ENCODE measurements at places on chromosomes 16 and 17. TPM values are rescaled to one million over a fixed set of nuclear protein-coding genes. Genes with fewer than 3 reads are reported as not detected.

Gene NMT1
- total RNA-seq, result 173 TPM

- no peak for DNase-seq
These were observed 226.2 kb downstream of the CCDC182 start for GRCh38 chr17:57518587-57519581.

GRCh38 chr17:14320734-14321475 is 20.0 kb downstream of the HS3ST3B1 start:
- no peak for DNase-seq

- no peak for DNase-seq
These were observed 15.9 kb downstream of the TNRC6A start for GRCh38 chr16:24745391-24745790.

DNA sequence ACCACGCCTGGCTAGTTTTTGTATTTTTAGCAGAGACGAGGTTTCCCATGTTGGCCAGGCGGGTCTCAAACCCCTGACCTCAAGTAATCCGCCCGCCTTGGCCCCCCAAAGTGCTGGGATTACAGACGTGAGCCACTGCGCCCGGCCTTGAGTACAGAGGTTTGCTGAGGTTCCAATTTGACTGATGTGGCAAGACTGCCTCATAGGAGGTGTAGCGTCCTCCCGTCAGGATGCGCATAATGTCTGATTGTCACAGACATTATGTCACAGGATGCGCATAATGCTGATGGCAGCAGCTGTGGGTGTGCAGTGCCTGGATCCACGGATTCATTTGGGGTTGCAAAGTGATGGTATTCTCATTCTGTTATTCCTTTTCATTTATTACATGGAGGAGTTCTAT is 45.2 kb downstream of the HAPSTR1 start:
- DNase-seq, result no peak

GRCh38 chr17:72602517-72603419 is 481.9 kb downstream of the SOX9 start:
- no peak for DNase-seq

- no peak for DNase-seq
These were observed 946.3 kb downstream of the KCNJ2 start for GRCh38 chr17:71115669-71115972.

- no peak for DNase-seq
These were observed 2.9 kb upstream of the KANSL1 start for GRCh38 chr17:46195939-46196716.

GRCh38 chr17:16915752-16916556 is 56.0 kb downstream of the TNFRSF13B start:
- no peak for DNase-seq

- no peak for DNase-seq
These were observed 13.5 kb downstream of the TBCD start for GRCh38 chr17:82765371-82765770.

DNA sequence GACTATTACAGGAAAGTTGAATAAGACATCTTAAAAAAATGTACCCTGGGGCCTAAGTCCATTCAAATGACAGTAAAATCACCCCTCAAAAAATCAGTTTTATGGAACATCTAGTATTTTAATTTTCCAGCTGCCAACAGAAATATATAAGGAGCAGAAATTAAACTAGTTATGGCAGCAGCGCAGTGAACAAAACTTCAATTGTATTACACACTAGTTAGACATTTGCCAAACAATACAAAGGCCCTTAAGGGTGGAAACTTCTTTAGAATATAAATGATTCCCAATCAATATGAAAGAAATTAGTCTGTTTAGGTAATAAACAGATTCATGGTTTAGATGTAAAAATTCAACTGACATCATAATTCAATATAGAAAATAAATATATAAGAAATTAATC is 18.1 kb upstream of the RFFL start:
- no peak for DNase-seq

GRCh38 chr16:4805231-4805630 is 2.8 kb upstream of the ROGDI start:
- DNase-seq, result no peak

DNA sequence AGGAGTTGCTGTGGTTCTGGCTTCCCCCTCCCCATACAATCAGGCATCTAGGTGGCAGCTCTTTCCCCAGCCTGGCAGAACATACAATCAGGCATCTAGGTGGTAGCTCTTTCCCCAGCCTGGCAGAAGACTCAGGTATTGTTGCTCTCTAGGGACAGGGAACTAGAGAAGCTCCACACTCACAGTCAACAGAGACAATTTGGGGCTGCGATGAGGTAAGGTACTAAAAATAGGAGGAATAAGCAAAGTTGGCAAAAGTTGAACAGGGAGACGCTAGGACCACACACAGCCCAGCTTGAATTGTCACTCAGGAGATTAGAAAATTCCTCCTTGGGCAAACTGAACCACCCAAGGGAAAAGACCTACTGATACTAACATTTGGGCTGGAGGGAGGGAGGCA is 315.5 kb upstream of the CDH5 start:
- no peak for DNase-seq

- no peak for DNase-seq
These were observed 3.4 kb upstream of the USP22 start for GRCh38 chr17:21046216-21046615.

Gene WFIKKN1
- total RNA-seq, result 0.32 TPM

DNA sequence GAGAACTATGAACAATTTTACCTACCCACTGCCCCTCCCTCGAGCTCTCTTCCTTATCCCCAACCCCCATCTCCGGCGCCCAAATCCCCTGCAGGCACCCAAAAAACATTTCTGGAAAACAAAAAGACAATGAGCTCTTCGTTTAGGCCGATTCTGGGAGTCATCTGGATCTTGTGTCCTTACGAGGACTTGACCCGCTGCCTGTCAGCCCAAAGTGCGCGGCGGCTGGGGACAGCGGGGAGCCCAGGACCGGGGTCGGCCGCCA is 524 bp downstream of the STRADA start:
- no peak for DNase-seq

DNA sequence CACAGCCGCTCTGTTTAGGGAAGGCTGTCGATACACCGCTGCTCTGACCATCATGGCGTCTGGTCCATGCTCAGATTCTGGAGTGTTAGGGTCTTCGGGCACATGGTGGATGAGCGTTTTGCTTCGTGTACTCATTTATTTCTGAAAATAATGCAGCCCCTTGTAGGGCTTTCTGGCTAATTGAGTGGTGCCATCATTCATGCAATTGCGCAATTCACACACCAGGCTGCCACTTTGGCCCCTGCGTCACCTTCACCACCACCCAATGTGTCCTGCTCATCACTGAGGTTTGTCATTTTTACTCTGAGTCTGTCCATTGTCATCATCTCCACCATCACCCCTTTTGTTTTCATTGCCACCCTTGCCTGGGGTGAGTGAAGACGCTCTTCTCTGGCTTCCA is 557.4 kb downstream of the WWOX start:
- no peak for DNase-seq

DNA sequence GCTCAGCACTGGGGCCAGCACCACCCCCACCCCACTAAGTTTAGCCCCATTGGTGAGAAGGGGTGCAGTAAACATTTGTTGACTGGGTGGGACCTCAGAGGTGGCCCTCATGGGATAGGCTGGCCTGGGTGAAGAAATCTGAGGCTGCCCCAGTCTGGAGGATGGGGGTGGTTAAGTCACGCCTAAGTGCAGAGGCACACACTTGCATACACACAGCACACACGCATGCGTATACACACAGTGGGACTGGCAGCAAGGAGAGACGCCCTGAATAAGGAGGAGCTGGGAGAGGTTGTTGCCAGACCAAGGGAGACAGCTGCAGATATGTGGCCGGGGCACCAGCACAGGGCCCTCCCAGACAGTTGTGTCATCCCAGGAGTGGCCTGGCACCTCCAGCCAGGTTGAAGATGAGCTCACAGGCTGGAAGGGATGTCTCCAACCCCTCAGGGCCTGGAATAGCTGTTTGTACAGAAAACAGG is 3.0 kb upstream of the BCAR1 start:
- no peak for DNase-seq

Gene LCAT
- 22.0 TPM for total RNA-seq

DNA sequence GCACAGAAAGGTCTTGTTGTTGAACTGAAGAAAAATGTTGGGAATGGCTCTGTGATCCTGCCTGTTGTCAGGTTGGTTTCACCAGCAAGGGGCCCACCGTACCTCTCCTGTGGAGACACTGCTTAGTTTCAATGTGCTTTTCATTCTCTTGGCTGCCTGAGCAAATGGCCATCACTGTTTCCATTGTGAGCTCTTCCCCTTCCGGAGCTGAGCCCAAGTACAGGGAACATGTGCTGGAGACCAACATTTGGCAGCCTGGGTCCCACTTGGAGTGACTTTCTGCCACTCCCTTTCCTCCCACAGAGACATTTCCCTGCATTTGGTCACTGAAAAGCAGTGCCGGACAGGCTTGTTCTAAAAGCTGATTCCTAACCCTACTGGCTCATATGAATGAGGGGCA is 23.1 kb downstream of the GABARAPL2 start:
- DNase-seq, result no peak

DNA sequence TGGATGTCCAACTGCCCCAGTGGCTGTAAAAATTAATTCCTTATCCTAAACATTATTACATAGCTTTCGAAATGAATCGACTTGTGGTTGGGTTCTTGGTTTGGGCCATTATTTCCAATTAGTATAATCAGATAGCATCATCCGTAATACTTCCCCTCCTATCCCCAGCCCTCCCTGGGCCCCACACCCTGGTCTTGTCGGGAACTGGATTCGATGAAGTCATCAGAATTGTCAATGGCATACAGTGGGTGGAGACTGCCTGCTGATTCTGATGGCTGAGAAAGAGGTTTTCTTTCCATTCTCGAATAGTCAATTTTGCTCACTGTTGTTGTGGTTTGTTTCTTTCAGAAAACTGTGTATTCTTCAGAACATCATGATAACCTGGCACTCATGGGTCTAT is 395.1 kb downstream of the SEC14L1 start:
- DNase-seq, result no peak

DNA sequence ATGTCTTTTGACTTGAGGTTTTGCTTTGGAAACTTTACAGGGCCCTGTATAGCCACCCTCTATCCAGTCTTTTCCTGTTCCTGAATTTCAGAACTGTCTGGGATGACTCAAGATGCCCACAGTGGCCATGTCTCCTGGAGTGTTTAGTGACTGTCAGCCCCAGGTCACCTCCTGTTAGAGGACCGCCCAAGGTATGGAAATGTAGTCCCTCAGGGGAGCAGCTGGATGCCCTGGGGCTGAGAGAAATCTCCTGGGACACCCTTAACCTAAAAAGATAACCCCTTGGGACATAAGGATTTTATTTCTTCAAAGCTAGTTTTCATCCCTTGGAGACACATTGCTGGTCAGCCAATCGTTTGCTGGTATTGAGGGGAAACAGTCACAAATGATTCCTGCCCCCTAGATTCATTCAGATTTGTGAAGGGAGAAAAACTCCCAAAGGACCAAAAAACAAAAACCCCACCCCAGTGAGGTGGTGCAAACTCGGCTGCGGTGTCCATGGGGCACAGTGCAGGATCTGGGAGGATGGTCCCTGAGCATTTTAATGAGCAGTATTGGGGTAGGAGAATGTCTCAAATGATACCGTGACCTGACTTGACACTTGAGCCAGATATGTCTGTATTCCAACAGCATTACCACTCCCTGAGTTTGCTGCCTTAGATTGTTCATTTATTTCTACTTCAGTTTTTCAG is 1.7 kb downstream of the ZNF267 start:
- no peak for DNase-seq

GRCh38 chr16:50887500-50888298 is 145.8 kb downstream of the CYLD start:
- DNase-seq, result no peak

GRCh38 chr17:63996430-63997182 is 1.5 kb upstream of the PRR29 start:
- DNase-seq, result no peak

DNA sequence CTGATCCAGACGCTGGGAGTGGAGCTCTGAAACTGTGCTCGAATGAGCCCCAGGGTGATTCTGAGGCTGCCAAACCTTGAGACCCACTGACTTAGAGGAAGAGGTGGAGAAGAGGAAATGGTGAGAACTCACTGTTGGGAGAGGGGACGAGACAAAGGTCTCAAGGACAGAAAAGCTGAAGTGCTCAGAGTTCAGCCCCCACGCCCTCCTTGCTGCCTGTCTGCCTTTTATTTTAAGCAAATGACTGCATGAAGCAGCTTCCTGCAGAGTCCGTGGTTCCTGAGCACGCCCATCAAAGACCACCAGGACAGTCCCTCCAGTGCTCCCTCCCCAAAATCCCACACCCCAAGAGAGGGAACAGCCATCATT is 20.4 kb downstream of the COTL1 start:
- DNase-seq, result no peak

Gene NDUFAF8
- 57.7 TPM for total RNA-seq

Gene RCVRN
- not detected for total RNA-seq

Gene GHDC
- total RNA-seq, result 17.6 TPM

GRCh38 chr17:43449470-43450248 is 34.1 kb upstream of the DHX8 start:
- DNase-seq, result no peak
